ENCODE measurements at places on chromosomes 3 and 15.

- no peak for DNase-seq
Measured at GRCh38 chr15:75796321-75796720, 46.9 kb upstream of the UBE2Q2 start.

- no peak for DNase-seq
Measured at GRCh38 chr3:189914799-189915198, 205.9 kb downstream of the P3H2 start.

GRCh38 chr15:67945951-67946700 lies 106.3 kb upstream of the RNU6-1 start:
- DNase-seq = no peak

GRCh38 chr3:3154879-3155610 lies 24.4 kb downstream of the CRBN start:
- DNase-seq = no peak

DNA sequence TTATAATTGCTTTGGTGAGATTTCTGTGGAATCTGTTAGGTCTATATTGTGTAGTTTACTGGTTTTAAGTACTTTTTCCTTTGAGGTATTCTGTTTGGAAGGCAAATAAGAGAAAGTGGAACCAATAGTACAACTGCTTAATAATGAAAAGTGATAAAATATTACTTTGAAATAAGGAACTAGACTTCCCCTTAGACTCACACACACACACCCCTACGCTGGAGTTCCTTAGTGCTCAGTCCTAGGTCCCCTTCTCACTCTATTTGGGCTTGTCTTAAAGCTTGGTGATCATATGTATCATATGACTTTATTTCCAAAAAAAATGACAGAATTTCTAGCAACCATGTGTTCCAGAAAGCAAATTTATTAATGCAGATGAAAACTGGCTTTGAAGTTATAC lies 494.0 kb upstream of the TGFBR2 start:
- no peak for DNase-seq

DNA sequence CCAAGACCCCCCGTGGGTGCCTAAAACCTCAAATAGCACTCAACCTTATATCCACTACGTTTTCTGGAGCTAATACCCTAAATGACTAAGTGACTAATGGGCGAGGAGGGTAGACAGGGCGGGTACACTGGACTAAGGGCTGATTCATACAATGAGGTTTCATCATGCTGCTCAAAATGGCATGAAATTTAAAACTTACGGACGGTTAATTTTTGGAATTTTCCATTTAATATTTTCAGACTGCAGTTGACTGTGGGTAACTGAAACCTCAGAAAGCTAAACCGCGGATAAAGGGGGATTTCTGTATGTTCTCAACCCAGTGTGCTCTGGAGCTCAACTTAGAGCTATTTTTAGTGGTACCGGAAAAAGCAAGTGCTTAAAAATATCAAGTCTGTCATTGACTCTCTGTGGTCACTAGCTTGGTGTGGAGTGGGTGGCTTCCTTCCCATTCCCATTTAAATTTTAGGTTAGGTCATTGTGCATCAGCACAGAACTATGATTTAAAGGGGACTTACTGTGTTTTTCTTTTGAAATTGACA lies 72.9 kb downstream of the LRRC28 start:
- DNase-seq = no peak

DNA sequence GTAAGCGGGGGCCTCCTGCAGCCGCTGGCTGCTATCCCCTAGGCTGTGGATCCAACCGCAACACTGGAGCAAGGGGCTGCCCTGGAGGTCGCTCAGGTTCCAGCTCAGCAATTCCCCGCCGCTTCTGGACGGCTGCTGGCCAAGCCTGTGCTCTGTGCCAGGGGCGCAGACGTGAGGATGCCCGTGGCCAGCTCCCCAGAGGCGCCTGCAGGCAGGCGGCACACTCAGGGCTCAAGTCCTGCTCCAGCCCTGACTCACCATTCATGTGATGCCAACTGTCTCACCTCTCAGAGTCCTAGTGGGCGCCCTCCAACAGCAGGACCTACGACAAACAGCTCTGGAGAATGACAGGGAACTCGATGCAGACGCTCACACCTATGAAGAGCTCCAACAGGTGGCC lies 31.6 kb downstream of the KLHL25 start:
- no peak for DNase-seq

DNA sequence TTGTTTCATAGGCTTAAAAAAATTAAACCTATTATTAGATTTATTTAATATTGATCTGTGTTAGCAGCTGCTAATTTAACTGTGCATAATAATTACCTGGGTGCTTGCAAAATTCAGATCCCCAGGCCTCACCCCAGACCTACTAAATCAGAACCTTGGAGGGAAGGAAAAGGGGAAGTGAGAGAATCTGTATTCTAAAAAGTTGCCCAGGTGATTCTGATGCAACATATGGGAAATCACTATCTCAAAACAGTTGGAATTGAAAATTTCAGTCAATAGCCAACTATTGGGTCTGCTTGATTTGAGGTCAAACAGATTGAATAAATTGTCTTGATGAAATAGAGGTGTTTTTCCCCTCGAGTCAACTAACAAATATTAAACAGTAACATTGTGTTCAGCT lies 538.5 kb upstream of the ADAMTS9 start:
- no peak for DNase-seq

- no peak for DNase-seq
Measured at GRCh38 chr3:14188041-14188754, 9.6 kb downstream of the LSM3 start.

DNA sequence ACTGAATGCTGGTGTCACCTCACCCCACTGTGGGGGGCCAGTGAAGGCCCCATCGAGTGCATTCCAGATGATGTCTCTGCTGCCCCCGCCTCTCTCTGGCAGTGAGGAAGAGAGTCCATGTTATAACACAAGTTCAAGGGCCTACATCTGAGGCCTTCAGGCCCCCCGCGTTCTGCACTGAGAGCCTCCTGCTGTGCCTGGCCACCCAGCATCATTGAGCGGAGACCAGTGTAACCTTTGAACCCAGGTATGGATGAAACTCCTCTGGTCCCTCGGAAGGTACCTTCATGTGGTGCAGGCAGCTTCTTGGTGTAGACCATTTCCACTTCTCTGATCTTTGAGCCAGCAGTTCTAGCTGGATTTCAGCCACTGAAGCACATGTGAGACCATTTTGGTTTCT lies 324.9 kb downstream of the OCA2 start:
- DNase-seq = no peak

GRCh38 chr3:12632523-12632922 lies 31.4 kb downstream of the RAF1 start:
- DNase-seq = no peak

GRCh38 chr3:194857469-194858113 lies 171.9 kb downstream of the FAM43A start:
- no peak for DNase-seq

DNA sequence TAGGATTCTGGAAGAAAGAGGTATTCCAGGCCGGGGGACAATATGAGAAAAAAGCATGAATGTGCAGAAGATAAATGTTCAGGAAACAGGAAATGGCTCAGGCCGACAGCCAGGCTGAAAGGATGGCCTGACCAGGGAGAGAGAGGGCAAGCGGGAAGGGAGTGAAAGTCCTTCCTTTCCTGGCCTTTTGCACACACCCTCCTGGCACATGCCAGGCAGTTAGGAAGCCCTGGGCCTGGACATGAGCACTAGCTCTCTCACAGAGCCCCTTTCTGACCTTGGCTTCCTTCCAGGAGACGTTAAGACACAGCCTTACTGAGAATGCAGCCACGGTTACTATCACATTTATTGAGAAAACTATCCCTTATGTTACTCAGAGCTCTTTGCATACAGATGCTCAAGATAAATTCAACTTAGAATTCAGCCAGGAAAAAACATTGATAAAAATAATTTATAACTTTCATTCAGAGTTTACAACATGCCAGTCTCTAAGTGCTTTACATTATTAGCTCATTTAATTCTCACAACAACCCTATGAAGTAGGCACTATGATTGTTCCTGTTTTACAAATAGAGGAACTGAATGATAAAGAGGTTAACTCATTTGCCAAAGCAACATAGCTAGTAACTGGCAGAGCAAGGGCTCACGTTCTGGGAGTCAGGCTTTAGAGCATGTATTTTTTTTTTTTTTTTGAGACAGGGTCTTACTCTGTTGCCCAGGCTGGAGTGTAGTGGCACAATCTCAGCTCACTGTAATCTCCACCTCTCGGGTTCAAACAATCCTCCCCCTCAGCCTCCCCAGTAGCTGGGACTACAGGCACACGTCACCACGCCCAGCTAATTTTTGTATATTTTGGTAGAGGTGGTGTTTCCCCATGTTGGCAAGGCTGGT lies 39.4 kb upstream of the SMAD3 start:
- no peak for DNase-seq

GRCh38 chr3:64454179-64454578 lies 228.9 kb upstream of the PRICKLE2 start:
- DNase-seq = no peak

DNA sequence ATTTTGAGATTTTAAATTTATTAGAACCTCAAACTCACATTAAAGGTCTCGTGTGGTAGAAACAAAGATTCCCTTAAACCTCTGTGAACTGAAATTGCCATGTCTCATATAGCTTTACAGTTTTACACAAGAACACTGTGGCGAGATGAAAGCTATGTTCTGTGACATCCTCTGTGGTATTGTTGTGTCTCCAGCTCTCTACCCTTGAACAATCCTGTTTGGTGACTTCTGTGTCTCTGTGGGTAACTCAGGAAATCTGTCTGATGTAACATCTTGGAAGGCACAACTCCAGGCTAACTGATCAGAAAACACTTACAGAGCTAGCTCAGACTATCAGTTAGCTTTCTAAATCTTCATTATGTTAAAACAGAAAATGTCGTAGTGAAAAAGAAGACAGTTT lies 318.8 kb upstream of the GBE1 start:
- no peak for DNase-seq

DNA sequence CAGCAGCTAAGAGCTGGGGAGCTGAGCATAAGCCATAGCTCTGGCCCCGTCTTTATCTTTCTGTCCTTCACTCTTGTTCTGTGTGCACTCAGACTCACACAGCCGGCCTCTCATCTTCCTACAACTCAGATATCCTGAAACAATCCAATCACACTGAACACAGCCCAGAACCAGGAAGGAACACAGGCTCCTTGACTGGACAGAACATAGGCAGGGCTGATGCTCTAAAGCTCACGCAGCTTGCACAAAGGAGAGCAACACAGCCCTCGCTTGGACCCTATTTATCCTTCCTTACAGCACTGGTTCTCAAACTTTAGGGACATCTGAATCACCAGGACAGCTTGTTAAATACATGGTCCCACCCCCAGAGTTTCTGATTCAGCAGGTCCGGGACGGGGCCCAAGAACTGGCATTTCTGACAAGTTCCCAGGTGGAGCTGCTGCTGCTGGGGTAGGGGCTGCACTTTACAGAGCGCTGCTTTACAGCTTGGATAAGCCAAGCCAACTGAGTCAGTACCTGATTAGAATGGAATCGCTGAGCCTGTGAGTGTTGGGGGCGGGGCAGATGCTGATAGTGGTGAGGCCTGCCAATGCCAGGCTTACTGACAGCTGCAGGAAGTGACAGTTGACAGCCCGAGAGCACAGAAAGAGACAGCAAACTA lies 65.1 kb downstream of the MRPL46 start:
- DNase-seq = no peak

- no peak for DNase-seq
Measured at GRCh38 chr3:138331143-138331894, 1.7 kb upstream of the NME9 start.

DNA sequence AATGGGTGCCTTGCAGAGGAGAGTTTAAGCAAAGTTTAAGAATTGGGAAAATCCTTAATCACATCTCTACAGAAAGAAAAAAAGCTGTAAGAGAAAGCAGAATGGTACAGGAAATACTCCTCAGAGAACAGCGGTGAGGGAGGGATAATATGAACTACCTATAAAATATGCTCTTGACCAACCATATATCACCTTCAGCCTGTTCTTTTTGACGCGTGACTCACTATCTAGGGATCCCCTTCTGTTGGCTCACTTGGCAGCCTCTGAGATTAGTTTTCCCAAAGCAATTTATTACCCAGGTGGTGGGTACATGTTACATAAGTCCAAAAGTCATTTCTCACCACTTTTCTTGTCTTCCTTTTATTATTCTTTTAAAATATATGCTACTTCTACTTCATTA lies 97.7 kb downstream of the CNTN6 start:
- DNase-seq = no peak

GRCh38 chr3:50676031-50676705 lies 1.4 kb downstream of the DOCK3 start:
- DNase-seq = no peak

DNA sequence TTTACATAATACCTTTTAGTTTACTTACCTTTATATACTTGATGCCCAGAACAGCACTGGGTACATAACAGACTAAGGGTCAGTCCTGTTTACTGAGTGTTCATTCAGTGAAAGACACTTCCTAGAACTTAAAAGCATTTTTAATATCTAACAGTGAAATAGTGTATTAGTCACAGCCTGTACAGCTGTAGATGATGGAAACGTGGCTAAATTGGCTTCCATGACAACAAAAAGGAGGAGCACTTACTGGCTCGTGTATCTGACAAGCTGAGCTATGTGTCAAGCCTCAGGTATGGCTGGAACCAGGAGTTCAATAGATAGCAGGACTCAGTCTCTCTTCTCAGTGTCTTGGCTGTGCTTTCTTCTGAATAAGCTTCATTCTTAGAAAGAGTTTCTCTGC lies 40.2 kb downstream of the CMTM8 start:
- DNase-seq = no peak

DNA sequence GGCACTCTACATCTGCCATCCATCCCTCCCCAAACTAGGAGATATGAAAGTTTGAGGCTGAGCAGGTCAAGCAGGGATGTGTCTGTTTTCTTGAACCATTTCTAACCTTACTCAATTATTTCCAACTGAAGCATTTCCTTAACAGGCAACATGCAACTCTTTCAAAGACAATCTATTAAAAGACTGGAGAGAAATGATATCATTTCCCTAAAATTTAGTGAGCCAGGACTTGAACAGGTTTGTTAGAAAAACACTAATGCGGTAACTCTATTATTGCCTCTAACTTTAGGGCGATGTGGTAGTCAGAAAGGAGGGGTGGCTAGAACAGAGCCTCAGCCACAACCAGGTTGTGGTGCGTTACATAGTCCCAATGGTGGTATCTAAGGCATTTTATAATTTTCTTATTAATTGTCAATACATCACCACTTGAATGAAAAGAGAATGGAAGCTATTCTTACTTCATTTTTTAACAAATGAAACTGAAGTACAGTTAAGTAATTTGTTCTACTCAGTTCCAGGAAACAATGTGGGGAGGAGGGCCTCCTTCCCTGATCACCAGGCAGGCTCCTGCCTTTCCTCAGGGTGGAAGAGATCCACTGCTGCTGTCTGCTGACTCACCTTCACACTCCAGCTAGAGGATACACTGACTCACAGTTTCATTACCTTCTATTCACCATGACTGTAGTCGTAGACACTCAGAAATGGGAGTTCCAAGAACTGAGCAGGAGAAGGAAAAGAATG lies 22.8 kb downstream of the MYO1E start:
- no peak for DNase-seq

- DNase-seq = no peak
Measured at GRCh38 chr3:190169243-190169642, 48.5 kb upstream of the P3H2 start.

DNA sequence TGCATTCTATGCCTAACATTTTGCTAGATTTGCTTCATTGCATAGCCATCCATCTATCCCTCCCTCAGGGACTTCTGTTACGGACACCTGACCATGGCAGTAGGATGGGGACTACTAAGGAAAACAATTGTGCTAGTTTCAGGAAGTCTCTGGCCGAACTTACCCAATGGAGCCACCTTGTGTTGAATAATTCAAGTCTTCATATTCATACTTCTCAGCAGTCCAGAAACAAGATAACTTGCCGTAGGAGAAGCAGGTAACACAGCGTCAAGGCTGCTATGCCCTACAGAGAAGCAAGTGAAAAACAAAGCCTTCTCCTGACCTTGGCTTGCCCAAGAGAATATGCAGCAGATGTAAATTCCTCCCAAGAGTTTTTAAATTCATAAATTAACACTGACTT lies 685.3 kb downstream of the GRM7 start:
- no peak for DNase-seq
